ENCODE measurements at places on chromosomes 4 and X.

GRCh38 chrX:111411557-111411956 lies 435 bp downstream of the DCX start:
- DNase-seq, result no peak

DNA sequence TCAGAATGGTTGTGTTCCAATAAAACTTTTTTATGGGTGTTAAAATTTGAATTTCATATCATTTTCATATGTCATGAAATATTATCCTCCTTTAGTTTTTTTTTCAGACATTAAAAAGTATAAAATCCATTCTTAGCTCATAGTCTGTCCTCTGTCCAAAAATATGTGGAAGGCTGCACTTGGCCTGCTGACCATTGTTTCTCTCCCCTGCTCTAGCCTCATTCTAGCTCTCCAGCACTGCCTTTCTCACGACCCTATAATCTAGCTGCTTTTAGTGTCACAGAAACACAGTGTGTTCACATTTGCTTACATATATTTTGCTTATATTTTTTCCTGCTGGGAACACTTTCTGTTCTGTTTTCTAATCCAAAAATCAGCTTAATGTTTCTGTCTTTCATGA lies 165.0 kb upstream of the ANK2 start:
- no peak for DNase-seq

GRCh38 chr4:124640022-124640730 lies 72.4 kb downstream of the ANKRD50 start:
- no peak for DNase-seq

- DNase-seq, result no peak
Observed at GRCh38 chr4:157096439-157096838, 20.5 kb downstream of the GLRB start.

- no peak for DNase-seq
Observed at GRCh38 chr4:106422766-106423165, 54.2 kb upstream of the GIMD1 start.

GRCh38 chrX:69016293-69016941 lies 148.8 kb downstream of the PJA1 start:
- peak; percentile 26 for DNase-seq

- no peak for DNase-seq
Observed at GRCh38 chr4:16019649-16020048, 56.7 kb upstream of the FGFBP2 start.

DNA sequence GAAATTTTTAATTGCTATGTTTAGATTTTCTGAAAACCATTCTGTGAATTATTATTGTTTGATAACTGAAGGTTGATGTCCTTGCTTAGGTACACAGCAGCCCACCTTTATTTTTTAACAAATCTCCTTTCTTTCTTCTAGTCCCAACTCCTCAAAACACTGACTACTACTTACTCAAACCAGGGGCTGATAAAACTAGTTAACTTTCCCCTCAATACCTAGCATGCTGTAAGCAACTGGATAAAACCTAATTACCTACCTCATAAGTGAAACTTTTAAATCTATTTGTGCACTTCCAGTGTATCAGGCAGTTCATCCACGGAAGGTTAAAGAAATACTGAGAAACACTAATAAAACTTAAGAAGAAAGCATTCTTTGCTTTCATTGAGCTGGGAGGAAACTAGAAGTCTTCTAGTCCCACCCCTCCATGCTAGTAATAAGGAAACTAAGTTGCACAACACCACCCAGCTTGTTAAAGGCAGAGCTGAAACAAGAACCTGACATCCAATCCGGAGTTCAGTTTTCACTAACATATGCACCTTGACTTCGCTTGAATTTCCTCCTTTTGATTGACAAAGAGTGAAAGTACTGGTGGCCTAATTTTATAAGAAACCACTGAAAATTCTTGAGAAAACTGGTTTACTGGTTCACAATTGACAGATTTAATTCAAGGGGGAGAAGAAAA lies 180.2 kb upstream of the TET2 start:
- no peak for DNase-seq

DNA sequence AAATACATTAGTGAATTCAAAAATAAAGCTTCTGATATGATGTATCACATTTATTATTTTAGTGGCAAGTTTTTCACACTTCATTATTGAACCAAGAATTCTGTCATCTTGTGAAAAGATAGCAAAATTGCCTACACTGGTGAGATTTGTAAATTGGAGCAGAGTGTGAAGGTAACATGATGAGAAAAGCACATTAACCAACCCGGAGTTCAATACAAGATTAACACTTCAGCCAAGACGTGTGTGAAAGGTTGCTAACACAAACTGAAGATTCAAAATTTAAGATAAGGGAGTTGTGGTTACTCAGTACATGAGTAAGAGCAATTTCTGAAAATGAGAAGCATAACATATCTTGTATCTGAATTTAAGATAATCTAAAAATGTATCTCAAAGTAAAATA lies 346.7 kb downstream of the PDHA2 start:
- DNase-seq, result no peak

- peak; percentile 78 for DNase-seq
Observed at GRCh38 chr4:16897991-16898827, at the start of gene LDB2. Gene LDB2 (minus strand): TSS chr4:16898645.

DNA sequence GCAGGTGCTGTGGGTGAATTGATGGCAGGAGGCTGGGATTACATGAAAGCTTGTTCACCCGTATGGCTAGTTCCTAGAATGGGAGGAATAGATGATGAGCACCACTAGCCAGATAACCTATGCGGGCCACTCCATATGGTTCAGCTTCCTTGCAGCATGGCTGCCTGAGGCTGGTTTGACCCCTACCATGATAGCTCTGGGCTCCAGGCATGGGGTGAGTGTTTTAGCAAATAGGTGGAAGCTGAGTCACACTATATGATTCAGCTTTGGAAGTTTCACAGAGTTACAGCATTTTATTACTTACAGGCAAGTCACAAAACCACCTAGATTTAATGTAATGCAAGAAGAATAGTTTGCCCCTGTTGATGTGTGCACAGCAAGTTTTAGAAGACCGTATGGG lies 603.2 kb downstream of the STIM2 start:
- DNase-seq, result no peak

DNA sequence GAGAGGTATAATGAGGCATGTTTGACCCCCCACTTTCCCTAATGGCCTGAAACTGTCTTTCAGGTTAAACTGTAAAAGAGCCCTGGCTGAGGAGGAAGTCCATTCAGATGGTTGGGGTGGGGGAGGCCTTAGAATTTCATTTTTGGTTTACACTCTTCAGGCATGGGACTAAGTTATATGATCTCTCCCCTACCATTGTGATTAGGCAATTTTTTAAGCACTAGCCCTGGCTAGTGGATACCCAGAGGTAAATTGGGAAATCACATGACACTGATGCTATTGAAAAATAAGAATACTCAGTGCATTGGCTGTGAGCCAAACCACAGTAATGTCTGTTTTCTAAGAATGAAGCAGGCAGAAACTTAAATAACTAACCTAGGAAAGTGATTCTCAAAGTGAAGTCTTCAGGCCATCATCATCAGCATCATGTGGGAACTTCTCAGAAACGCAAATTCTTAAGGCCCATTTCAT lies 149.7 kb downstream of the RRAGB start:
- DNase-seq, result no peak

GRCh38 chrX:49308604-49309269 lies 5.3 kb downstream of the GAGE10 start:
- no peak for DNase-seq

GRCh38 chr4:169621731-169622492 lies 1.5 kb downstream of the CLCN3 start:
- DNase-seq, result no peak

DNA sequence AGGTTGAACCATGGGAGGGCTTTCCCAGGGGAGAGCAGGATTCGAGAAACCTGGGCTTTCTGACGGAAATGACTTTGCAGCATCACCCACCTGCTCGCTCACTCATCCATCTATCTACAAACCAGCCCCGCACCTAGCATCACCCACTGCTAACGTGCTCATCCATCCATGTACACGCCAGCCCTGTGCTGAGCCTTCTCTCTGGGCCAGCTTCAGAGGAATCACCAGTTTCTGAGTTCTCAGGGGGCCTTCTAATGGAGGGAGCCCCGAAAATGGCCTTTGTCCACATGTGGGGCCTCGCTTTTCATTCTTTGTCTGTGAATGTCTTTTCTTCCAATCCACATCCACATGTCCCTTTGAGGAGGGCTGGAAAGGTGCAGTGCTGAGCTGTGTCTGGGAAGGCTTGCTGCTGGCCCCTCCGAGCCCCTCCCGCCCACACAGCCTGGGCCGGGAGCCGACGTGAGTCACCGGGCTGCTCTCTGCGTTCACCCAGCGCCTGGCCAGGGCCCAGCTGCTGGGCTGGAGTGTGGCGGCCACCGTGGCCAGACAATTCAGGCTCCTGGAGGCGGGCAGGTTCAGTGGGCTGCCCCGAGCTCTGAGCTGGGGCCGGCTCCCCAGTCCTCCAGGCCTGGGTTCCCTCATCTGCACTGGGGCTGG lies 14.7 kb downstream of the SORCS2 start:
- DNase-seq, result peak; percentile 68

DNA sequence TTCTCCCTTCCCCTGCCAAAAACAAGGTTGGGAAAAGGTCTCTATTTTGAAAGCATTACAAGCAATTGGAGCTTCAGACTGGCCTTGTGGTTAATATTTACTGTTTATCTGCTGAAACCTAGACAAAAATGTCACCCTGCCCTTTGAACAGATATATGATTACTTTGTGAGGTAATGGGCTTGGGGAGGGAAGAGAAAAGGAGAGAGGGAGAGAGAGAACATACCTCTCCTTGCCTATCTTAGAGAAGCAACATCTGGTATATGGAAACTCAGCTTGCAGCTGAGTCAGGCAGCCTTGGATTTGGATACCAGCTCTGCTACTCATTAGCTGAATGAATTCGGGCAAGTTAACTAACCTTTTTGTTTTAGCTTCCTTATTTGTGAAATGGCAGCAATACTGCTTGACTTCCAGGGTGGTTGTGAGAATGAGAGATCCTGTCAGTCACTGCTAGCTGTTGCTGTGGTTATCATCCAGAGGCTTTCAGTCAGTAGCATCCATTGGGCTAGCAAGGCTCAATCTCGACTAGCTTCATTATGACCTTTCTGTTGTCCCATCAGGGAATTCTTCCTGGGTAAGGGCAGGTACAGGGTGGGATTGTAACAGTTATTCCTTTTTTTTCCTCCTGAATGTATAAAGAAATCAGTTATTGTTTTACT lies 41.1 kb downstream of the ZFX start:
- no peak for DNase-seq

GRCh38 chrX:42615161-42615563 lies 162.8 kb downstream of the PPP1R2C start:
- DNase-seq, result no peak

GRCh38 chr4:8685831-8686230 lies 93.3 kb downstream of the CPZ start:
- DNase-seq, result no peak

GRCh38 chr4:77903186-77903585 lies 40.6 kb downstream of the MRPL1 start:
- no peak for DNase-seq

DNA sequence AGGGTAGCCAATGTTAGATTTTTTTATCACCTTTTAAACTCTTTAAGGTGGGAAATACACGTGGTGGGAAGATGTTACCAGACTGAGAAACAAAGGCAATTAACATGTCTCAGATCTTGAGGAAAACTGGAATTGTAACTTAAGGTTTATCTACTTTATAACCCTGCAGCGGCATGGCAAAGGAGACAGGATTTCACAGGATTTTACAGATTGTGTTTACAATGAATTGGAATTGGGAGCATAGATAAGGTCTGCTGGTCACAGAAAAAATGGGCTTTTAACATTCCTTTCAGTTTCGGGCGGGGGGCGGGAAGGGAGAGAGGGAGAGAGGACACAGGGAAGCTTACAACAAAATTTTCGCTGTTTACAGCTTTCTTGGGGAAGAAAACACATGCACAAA lies 467.5 kb upstream of the CT83 start:
- no peak for DNase-seq

GRCh38 chrX:53421772-53422085 lies 725 bp downstream of the SMC1A start:
- DNase-seq, result no peak

- no peak for DNase-seq
Observed at GRCh38 chr4:152281822-152282221, 254.1 kb downstream of the FBXW7 start.

GRCh38 chr4:128457726-128458125 lies 170.1 kb upstream of the PGRMC2 start:
- DNase-seq, result no peak

GRCh38 chrX:78643096-78643495 lies 16.0 kb downstream of the RTL3 start:
- DNase-seq, result no peak

DNA sequence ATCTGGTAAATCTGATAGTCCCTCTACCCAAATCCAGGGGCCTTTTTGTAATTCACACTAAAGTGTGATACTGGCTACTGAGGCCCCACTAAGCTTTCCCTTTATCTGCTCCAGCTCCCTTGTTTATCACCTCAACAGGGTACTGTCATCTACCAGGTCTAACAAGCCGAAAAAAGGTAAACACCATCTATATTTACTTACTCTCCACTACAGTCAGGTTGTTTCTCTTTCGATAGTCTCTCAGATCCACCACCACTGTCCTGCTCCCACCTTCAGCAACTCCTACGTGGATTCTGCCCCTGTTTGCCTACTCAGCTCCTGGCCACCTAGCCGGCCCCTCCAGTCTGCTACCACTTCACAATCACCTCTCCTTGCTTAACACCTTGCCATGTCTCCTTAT lies 3.3 kb downstream of the ITIH6 start:
- DNase-seq, result no peak

DNA sequence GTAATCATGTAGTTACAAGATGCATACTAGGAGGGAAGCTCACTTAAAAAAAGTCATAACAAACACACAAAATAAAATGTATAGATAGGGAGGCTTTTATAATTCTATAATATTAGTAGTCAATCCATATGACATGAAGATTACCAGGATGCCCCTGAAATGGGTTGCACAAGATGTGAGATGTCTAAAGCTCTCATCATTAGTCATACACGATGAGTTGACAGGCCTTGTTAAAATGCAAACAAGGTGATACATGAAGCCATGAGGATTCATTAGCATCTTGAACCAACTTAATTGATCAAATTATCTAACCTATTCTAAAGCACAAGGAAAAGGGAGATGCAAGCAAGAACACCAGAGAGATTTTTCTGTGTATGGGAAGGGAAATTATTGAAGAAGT lies 470.2 kb downstream of the IQCM start:
- no peak for DNase-seq

DNA sequence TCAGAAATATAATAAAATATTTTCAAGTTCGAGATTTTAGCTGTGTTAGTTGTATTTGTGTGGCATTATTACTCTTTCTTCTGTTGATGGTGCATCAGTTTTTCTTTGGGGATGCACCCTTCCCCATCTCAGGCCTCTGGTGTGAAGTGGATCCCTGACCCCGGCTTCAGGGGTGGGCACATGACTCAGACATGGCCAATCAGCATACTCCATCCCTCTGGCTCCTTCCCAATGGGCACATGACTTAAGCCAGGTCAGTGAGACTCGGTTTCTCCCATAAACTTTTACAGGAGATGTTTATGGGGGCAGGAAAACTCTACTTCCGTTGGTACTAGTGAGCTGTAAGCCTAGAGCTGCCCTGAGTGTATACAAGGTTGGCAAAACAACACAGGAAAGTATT lies 3.0 kb upstream of the KIT start:
- no peak for DNase-seq

DNA sequence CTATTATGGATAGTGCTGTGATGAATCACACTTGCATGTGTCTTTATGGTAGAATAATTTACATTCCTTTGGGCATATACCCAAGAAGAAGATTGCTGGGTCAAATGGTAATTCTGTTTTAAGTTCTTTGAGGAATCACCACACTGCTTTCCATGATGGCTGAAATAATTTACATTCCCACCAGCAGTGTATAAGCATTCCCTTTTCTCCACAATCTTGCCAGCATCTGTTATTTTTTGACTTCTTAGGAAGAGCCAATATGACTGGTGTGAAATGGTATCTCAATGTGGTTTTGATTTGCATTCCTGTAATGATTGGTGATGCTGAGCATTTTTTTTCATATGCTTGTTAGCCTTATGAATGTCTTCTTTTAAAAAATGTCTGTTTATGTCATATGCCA lies 1120.2 kb downstream of the ARAP2 start:
- no peak for DNase-seq

Data from ecto neural progenitor cell (in vitro differentiated cells).